ENCODE measurements at places on chromosomes 12 and 14. TPM values are rescaled to one million over a fixed set of nuclear protein-coding genes. Genes with fewer than 3 reads are reported as not detected.
A peak's percentile ranks its signal among the peaks of the same experiment; 100 is the strongest.

GRCh38 chr14:33062881-33063280 is 124.2 kb downstream of the NPAS3 start:
- DNase-seq = peak; percentile 26

DNA sequence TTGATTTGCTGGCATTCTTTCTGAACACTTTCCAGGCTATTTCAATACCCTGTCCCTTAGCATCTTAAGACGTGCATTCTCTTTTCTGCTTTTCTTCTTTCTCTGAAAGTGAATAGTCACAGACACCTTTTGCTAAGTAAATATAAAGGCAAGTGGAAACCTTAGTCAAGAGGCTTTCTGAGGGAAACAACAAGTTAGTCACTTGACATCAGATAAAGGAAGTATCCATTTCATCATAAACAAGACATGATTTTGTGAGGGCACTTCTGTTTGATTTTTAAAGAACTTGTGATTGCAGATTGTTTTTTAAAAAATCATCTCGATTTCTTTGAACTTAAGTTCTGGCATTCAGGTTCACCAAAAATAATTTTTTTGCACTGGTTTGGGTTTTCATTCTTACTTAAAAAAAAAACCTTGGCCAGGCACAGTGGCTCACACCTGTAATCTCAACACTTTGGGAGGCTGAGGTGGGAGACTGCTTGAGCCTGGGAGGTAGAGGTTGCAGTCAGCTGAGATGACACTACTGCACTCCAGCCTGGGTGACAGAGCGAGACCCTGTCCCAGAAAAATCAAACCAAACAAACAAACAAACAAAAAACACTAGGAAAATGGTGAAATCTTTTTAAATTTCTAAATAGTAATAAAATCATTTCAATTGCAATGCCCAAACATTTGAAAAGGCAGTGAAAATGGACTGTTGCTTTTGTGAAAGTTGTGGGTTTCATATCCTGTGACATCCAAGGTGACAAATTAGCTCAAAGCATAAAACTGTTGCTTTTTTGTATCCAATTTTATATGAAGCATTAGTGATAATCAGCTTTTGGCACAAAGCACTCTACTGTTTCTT is 8.3 kb upstream of the KLHL42 start:
- no peak for DNase-seq

- no peak for DNase-seq
These were observed 69.0 kb downstream of the SSPN start for GRCh38 chr12:26264215-26264838.

Gene GALNT9
- total RNA-seq = 7.4 TPM

Gene ADAM21
- total RNA-seq = not detected

Gene KCNC2
- total RNA-seq = not detected

DNA sequence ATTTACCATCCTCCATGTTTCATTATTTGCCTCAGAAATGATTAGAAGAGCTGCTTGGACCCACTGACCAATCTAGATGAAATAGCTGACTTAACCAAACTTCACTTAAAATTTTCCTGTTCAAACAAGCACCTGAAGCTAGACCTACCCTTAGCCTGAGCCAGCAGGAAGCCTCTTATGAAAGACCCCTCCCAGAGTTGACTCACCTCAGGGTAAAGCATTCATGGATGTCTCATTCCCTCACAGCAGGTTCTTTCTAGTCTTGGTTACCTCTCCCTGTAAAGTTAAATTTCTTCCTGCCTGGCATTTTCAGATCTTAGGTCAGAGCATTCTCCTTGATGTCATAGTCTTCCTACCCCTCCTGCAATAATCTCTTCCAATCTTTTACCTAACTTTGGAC is 1209.8 kb downstream of the FLRT2 start:
- no peak for DNase-seq

DNA sequence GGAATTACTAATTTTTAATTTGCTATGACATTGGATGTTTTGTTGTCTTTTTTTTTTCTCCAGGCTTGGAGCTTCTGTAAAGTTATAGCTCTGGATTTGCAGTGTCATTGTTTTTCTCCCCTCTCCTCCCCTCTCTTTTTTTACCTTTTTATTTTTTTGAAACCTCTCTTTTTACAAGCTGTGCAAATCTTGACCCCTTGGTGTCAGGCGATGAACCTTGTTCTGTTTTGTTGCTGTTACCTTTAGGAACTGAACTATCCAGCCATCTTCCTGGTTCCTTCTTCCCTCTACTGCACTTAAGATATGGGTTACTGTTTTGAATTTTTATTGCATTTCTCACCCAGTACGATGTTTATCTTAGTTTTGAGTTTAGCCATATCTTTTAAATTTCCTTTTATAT is 13.7 kb downstream of the KTN1 start:
- no peak for DNase-seq

Gene SCYL2
- 51.8 TPM for total RNA-seq

DNA sequence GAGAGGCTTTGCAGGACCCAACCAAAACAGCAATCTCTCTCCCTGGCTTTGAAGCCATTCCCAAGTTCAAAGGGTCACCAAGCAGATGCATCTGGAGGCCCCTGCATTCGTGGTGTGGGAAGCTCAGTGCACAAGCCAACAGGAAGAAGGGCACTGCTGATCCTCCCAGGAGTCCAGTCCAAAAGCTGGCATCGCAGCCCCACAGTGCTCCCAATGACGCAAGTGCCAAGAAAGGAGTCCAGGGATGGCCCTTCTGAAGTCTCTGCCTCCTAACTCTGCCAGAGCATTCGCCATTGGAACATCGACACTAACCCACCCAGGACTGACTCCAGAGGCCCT is 25.1 kb downstream of the PXN start:
- no peak for DNase-seq

GRCh38 chr14:68401317-68401716 is 391.6 kb downstream of the ZFP36L1 start:
- DNase-seq = no peak

Gene AJUBA
- total RNA-seq = 43.6 TPM

All from A673 (cell line).